ENCODE measurements at places on chromosomes 4 and X. TPM values are rescaled to one million over a fixed set of nuclear protein-coding genes. Genes with fewer than 3 reads are reported as not detected.

- peak; percentile 16 for DNase-seq
- H3K4me3 ChIP-seq: no peak overlapping the region
- H3K27me3 ChIP-seq: no peaks in the 10 kb centered on the region
- no peak overlapping the region for H3K27ac ChIP-seq
- peaks cover 5% of the 10 kb centered on the region for H3K36me3 ChIP-seq
- H3K4me1 ChIP-seq: no peaks in the 10 kb centered on the region
Measured at GRCh38 chrX:101108284-101108683, 10.3 kb downstream of the CENPI start.

GRCh38 chr4:121070274-121070673 is 2.1 kb downstream of the NDNF start:
- peaks cover 19% of the 10 kb centered on the region for H3K27me3 ChIP-seq
- peak overlapping the region; percentile 73 for H3K4me3 ChIP-seq
- no peak for DNase-seq
- no peak overlapping the region for H3K27ac ChIP-seq
- H3K36me3 ChIP-seq: no peaks in the 10 kb centered on the region

- H3K36me3 ChIP-seq: no peaks in the 10 kb centered on the region
- H3K27me3 ChIP-seq: no peaks in the 10 kb centered on the region
- peaks cover 30% of the 10 kb centered on the region for H3K4me1 ChIP-seq
- DNase-seq: peak; percentile 84
- no peak overlapping the region for H3K4me3 ChIP-seq
- H3K27ac ChIP-seq: peak overlapping the region; percentile 89
Measured at GRCh38 chrX:20514358-20514757, 247.6 kb upstream of the RPS6KA3 start.

DNA sequence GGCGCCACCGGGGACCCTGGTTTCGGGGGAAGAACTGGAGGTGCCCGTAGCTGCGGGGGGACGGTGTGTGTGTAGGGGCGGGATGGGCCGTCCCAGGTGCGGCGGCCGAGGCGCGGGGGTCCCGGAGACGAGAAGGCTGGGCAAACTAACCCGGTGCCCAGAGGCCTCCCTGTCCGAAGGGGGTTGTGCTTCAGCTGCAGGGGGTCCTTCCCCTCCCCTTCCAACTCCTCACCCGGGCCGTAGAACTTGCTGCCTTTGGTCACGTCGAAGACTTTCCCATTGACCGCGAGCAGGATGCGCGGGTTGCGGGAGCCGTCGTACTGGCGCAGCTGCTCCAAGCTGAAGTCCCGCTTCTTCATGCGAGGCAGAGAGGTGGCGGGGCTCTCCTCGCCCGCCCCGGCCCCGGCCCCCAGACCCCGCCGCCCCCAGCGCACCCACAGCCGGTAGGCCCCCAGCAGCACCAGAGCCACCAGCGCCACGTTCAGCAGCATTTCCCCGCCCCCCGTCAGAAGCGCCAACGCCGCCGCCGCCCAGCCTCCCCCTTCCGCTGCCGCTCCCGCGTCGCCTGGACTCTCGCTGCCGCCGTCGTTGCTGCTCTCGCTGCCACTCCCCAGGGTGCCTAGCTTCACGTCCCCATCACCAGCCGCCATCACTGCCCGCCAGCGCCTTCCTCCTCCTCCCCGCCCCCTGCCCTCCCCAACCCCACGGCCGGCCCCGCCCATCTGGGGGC is at the start of gene PGRMC2:
PGRMC2 (minus strand) TSS at position 673 of the 730 bp plus-strand sequence; CDS start at position 650, 23 bp downstream.
- H3K36me3 ChIP-seq: peaks cover 2% of the 10 kb centered on the region
- DNase-seq: peak; percentile 19
- H3K4me1 ChIP-seq: peaks cover 4% of the 10 kb centered on the region
- peak within 1 kb of the TSS; percentile 93 for H3K4me3 ChIP-seq
- no peaks in the 10 kb centered on the region for H3K27me3 ChIP-seq
- peak within 1 kb of the TSS; percentile 83 for H3K27ac ChIP-seq

- H3K36me3 ChIP-seq: no peaks in the 10 kb centered on the region
- H3K4me3 ChIP-seq: peak overlapping the region; percentile 91
- H3K4me1 ChIP-seq: peaks cover 5% of the 10 kb centered on the region
- H3K27me3 ChIP-seq: no peaks in the 10 kb centered on the region
- peak; percentile 68 for DNase-seq
- peak overlapping the region; percentile 96 for H3K27ac ChIP-seq
Measured at GRCh38 chrX:23742174-23742696, 841 bp downstream of the ACOT9 start.

DNA sequence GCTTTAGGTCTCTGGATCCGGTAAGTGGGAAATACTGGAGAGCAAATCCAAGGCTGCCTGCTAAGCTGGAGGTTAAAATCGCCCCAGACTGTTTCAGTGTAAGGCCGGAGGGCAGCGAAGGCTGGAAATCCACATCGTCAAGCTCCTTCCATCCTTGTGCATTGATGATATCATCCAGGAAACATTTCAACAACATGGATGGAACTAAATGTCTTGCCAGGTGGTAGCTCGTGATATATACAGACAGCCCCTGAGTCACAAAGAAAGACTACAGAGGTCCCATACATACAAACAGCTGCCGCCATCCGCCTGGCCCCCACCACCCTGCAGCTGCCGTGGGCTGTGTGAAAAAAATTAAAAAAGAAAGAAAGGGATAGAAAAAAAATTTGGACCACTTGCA is 148.9 kb upstream of the RBPJ start:
- H3K27ac ChIP-seq: peak overlapping the region; percentile 19
- H3K4me1 ChIP-seq: peaks cover 22% of the 10 kb centered on the region
- H3K36me3 ChIP-seq: no peaks in the 10 kb centered on the region
- no peak overlapping the region for H3K4me3 ChIP-seq
- no peaks in the 10 kb centered on the region for H3K27me3 ChIP-seq

Gene CHRDL1
- total RNA-seq: 3.3 TPM

Gene BEX2
- 10.0 TPM for total RNA-seq
